ENCODE measurements at places on chromosomes 1 and 21.
A peak's percentile ranks its signal among the peaks of the same experiment; 100 is the strongest.

DNA sequence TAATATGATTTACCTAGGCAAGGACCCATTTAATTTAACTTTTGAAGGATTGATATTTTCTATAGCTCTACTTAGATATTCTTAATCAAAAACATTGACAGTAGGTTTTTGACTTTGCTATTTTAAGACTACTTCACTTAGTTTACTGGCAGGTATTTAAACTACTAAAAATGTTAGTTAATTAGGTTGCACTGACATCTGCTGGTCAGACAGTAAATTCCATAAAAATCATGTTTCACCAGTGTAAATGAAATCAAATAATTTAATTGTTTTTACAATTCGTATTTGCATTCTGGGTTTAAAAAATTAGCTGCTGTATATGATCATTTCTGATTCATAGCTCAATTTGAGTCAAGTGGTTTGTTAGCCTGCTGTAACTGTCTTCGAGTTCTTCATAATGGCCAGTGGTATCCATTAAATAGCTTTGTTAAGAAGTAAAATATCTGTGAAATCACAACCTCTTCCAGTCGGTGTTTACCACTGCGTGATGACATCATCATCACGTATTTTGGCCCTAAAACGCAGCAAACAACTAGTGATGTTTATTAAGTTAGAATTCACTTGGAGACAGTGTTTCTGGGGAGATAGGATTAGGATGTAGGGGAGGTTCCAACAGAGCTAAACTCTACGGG lies 26.2 kb downstream of the EXTL2 start:
- DNase-seq: peak; percentile 56

- DNase-seq: no peak
These were observed 17.8 kb upstream of the CHRM3 start for GRCh38 chr1:239368436-239369109.

DNA sequence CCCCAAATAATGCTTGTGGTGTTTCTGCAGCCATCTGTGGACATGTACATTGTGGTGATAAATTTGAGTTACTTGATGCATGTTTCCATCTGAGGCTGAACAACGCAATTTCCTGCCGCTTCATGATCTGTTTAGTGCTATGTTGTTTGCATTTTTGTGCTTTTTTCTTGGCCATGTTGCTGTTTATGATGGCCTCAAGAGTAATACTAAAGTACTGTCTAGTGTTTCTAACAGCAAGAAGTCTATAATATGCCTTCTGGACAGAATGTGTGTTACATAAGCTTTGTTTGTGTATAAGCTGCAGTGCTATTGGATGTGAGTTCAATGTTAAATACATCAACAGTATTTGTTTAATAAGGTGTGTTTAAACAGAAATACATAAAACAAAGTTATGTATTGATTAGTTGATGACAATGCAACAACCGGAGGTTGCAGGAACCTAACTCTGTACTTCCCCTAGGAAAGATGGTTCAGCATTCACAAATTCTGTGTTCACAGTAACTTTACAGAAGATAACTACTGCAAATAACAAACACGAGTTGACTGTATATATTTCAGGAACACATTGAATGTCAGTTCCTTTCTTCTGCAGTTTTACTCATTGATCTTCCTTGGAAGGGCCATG lies 114.8 kb upstream of the USP24 start:
- no peak for DNase-seq

DNA sequence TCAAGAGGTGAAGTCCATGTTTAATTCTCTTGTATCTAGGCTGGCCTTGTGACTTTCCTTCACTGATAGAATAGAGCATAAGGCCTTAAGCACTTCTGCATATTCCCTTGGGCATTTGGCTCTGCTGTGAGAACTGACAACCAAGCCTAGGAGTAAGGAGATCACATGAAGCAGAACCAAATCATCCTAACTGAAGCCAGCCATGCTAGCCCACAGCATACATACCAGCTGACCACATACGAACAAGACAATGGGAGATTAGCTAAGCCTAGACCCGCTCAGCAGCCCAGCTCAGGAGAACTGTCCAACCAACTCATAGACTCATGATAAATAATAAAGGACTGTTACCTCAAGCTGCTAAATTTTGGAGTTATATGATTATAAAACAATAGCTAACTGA lies 114.6 kb upstream of the NEK7 start:
- DNase-seq: no peak

- peak; percentile 94 for DNase-seq
These were observed 25.5 kb upstream of the MTMR11 start for GRCh38 chr1:149962039-149962647.

GRCh38 chr1:88237058-88237457 lies 447.0 kb upstream of the PKN2 start:
- DNase-seq: no peak

GRCh38 chr21:40049031-40049930 lies 182.0 kb downstream of the PCP4 start:
- DNase-seq: no peak

- no peak for DNase-seq
These were observed 58.5 kb downstream of the UMODL1 start for GRCh38 chr21:42129300-42130266.

DNA sequence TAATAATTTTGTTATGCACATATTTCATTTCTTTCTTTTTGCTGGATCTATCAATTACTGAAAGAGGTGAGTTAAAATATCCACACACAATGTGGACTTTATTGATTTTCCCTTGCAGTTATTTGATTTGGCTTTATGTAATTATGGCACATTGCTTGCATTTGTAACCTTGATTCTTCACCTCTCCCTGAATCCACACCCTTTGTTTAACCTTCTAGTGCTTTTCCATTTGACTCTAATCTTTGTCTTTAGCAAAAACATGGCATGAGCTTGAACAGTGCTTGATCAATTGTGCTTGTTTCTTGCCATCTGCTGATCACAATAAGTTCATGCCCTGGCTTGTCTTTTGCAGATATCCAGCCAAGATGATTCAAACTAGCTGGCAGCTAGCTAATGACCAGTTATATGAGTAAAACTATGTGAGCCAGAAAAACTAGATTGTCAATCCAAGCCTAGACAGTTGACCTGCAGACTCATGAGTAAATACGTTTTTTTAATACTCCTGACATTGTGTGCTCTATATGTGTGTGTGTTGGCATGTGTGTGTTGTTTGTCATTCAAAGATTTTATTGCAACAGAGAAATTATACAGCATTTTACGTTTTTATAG lies 899.2 kb downstream of the NCAM2 start:
- DNase-seq: no peak

GRCh38 chr1:72336776-72337175 lies 54.4 kb upstream of the NEGR1 start:
- DNase-seq: no peak

GRCh38 chr1:36872126-36872754 lies 162.1 kb downstream of the GRIK3 start:
- no peak for DNase-seq

DNA sequence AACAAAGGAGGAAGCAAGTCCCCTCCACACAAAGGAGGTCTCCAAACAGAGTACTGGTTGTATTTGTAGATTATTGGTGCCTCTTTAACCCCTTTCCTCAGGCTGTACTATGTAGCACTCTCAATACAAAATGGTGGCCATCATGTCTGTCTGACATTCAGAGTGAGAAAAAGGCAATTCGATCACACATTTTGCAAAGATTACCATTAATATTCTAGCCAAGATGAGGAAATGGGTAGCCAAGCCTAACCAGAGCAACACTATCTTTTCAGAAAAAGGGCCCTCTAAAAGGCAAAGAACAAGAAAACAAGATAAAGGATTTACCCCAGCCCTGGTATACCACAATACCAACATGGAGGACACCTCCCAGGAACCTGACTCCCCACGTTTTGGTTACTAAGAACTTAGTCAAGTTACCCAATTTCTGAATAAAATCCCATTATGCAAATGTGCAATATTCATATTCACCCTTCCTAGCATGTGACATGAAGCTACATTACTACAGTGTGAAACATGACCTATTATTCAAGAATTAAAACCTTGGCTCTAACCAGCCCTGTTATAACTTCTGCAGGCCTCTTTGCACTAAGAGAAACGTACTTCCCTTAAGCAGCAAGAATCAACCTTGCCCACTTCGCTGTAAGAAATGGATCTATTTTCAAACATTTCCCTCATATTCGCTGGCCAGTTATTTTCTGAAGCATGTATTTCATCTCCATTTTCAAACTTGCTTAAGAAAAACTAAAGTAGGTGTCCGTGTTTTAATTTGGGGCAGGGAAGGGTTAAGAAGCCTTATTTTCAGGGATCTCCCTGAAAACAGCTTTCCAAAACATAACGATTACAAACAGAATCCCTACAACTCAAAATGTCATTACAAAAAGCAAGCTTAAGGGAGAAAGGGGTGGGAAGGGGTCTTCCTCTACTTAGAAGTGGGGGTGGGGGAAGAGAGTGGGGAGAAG lies 2.1 kb downstream of the KDM5B start:
- DNase-seq: no peak

DNA sequence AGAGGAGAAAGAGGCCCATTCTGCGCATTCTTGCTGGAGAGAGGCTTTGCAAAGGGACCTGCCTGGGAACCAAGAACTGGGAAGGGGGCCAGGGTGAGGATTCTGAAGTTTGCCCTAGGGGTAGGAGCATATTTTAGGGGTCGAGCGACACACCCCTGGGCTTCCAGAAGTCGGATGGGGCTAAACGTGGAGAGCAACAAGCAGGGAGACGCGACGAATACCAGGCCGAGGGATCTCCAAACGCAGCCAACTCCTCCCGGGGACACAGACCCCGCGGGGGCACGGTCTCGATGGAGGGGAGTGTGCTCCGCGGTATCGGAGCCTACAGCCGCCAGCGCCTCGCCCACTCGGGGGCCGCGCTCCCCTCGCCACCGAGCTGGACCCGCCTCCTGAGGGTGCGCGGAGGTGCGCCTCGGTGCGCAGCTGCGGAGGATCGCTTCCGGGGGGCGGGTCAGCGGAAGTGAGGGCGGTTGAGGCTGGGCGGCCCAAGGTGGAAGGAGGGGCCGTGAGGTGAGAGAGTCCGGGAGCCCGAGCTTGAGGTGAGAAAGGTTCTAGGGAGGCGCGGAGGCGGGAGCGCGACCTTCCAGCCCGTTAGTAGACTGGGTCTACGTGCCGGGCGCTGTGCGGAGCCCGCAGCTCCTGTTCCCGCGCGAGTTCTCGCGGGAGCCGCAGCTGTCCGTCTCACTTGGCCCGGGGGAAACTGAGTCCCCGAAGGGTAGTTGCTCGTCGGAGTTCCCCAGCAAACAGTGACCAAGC lies at the start of gene MTFR1L:
TSS of gene MTFR1L (plus strand) at position 464 of the 756 bp plus-strand sequence. CDS start 3,151 bp downstream, outside the sequence.
- peak; percentile 74 for DNase-seq

DNA sequence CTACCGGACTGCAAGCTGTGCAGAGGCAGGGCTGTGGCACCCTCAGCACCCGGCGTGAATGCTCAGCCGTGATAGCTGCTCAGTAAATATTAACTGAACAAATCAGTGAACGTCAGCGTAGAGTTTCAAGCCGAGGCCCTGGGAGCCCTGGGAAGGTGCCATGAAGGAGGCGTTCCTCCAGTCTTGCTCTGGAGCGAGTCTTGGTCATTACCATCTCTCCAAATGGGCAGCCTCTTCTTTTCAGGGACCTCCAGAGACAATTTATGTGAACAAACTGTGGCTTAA lies 449.2 kb downstream of the CAMTA1 start:
- no peak for DNase-seq

DNA sequence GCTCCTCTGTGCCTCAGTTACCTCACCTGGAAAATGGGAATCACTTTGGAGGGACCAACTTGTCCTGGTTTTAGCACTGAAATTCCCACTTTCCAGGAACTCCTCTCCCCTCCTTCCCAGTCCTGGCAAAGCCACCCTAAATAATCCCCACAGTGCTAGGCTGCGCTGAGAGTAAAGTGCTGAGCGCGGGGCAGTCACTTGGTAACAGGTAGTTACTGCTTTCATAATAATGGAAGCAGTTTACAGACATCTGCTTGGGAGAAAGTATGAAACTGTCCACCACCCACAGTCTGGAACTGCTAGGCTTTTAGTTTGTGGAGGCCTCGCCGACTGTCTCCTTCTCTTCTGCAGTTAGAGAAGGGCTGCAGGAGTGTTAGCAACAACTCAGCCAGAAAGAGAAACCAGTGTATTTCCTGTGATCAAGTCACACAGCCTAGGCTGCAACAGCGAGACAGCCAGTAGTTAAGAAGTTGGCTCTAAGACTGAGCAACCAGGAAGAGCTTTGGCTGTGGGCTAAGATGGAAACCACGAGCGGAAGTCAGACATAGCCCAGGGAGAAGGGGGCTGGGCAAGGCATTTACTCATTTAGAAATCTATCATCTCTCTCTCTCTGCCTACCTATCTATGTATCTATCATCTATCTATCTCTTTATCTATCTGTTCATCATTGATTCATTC lies 30.8 kb upstream of the ABCG1 start:
- DNase-seq: peak; percentile 78

DNA sequence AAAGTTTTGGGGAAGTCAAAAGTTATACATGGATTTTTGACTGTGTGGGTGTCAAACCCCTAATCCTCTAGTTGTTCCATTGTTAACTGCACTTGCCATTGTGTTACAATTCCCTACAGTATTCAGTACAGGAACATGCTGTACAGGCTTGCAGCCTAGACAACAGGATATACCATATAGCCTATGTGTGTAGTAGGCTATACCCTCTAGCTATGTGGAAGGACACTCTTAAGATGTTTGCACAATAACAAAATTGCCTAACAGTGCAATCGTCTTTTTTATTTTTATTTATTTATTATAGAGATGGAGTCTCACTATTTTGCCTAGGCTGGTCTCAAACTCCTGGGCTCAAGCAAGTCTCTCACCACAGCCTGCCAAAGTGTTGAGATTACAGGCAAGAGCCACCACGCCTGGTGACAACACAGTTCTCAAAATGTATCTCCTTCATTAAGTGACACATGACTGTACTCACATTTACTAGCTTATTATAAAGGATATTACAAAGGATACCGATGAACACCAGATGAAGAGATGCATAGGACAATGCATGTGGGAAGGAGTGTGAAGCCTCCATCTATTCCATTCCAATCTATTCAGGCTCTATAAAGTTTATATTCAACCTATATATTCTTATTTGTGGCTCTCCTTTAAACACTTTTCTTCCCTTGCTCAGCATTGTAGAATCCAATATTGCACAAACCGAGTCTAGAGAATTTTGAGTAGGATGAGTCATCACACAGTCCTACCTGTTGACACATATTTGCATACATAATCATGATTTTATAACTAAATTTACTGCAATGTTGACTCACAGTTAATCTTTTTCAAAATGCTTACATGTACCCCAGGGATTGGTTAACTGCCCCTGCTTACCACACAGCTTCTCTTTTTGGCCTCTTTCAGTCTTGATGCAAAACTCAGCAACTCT lies 28.4 kb upstream of the CEP350 start:
- no peak for DNase-seq

DNA sequence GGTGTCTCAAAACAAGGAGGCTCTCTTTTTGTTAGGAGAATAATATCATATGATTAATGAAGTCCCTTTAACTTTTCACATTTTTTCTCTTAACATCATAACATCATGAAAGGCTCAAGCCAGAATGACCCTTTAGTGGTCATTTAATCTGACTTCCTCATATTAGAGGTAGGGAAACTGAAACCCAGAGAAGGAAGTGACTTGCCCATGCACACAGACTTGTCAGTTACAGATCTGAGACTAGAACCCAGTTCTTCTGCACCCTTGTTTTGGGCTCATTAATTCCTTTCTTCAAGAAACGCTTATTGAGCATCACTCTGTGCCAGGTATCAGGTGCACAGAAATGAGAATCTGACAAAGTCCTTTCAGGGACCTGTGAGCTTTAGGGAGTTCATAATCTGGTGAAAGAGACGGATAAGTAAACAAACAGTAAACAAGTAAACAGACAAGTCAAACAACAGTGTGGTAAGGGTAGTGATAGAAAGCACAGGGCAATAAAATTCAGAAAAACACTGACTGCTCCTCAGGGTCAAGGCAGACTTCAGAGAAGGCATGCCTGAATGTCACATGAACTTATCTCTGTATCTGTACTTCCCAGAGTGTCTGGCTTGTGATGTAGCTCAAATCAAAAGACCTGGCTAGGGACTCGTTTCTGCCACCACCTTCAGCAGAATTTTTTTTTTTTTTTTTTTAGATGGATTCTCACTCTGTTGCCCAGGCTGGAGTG lies 38.3 kb upstream of the OSBPL9 start:
- peak; percentile 49 for DNase-seq
